ENCODE measurements at places on chromosomes 5 and 9.

GRCh38 chr5:23007762-23008161, 154.6 kb upstream of the CDH12 start:
- DNase-seq, result no peak

DNA sequence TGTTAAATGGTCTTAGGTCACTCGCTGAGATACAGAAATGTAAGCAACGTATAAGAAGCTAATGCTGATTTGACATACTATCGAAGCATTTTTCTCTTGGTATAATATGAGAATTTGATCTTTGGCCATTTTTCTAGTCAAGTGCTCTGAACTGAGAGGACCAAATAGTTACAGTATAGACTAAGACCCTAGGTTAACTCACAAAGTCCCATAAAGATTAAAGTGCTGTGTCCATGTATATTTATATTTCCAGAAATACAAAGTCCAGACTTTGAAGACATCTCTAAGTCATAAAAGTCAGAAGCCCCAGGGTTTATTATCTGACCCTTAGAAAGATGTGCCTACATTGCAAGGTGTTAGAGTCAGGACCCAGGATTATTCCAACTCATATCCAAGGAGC, 752.4 kb upstream of the COX7C start:
- no peak for DNase-seq

- peak; percentile 23 for DNase-seq
Measured at GRCh38 chr9:113349445-113350094, at the start of gene BSPRY. Gene BSPRY (plus strand): TSS chr9:113349541. CDS start chr9:113349580, 39 bp downstream.

DNA sequence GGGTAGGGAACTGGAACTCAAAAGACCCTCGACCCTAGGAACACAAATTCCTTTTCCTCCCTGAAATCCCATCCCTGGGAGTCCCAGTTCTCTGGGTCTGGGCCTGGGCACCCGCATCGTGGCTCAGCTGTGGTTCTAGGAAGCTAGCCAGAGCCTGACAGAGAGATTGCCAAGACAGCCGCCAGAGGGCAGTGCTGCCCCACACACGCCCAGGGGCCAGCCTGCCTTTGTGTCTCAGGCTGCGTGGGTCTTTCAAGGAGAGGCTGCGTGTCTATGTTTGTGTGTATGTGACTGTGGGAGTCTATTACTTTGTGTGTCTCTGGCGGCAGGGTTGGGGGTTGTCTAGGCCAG, 32.0 kb upstream of the TTLL11 start:
- DNase-seq, result peak; percentile 77

DNA sequence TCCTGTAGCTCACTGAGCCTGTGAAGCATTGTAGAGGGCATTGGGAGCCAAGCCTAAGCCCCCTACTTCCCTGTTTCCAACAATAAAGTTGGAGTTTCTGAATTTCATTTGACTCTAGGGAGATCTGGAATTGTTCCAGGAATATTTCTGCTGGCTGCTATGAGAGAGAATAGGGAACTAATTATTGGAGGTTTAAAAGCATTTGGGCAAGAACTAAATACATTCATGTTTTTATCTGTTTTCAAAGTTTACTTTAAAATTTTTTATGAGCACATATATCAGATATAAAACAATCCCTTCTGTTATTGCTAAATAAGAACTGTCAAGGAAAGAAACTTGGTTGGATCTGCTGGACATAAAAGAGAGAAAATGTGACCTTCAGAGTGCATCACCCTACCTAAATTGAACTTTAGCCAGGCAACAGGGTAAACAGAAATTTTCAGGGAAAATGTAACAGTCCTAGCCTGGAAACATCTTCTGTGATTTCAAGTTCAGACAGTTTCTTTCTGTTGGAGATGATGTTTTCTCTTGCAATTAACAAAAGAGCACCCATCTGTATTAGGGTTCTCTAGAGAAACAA, 19.3 kb upstream of the LECT2 start:
- no peak for DNase-seq

DNA sequence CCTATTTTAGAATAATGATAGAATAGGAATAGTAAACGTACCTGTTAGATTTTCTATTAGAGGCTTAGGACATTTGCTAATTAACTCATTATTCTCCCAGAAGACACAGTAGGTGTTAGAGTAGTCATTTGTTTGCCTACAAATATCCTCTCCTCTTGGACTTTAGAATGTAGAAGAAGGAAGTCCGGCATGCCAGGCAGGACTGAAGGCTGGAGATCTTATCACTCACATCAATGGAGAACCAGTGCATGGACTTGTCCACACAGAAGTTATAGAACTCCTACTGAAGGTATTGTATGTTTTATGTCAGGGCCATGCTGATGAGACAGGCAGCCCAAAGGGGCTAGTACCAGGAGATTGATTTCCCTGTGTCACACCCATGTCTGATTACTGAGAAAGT, 43.3 kb downstream of the CD180 start:
- no peak for DNase-seq

DNA sequence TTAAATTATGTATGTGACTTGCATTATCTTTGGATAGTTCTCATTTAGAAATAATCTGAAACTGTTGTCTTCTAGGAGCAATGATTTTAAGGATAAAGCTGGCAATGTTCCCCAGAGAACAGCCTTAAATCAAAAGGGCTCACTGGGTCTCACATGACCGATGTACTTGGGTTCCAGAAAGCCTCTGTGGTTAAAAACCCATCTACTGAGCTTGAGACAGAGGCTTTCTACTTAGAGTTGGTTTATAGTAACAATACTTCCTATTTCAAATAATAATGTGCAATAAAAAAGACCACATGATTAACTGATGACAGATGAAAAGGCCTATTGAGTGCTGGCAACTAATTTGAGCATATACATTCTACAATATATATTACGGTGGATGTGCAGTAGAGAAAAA, 1143.5 kb downstream of the PTPRD start:
- DNase-seq, result no peak

- no peak for DNase-seq
Measured at GRCh38 chr9:75830303-75830702, 60.2 kb upstream of the PCSK5 start.

GRCh38 chr9:35566417-35566816, 38.6 kb upstream of the TESK1 start:
- DNase-seq, result no peak

GRCh38 chr5:176541338-176542134, 4.3 kb upstream of the RNF44 start:
- DNase-seq, result peak; percentile 60

- no peak for DNase-seq
Measured at GRCh38 chr9:108543251-108543778, 312.5 kb downstream of the ACTL7B start.

DNA sequence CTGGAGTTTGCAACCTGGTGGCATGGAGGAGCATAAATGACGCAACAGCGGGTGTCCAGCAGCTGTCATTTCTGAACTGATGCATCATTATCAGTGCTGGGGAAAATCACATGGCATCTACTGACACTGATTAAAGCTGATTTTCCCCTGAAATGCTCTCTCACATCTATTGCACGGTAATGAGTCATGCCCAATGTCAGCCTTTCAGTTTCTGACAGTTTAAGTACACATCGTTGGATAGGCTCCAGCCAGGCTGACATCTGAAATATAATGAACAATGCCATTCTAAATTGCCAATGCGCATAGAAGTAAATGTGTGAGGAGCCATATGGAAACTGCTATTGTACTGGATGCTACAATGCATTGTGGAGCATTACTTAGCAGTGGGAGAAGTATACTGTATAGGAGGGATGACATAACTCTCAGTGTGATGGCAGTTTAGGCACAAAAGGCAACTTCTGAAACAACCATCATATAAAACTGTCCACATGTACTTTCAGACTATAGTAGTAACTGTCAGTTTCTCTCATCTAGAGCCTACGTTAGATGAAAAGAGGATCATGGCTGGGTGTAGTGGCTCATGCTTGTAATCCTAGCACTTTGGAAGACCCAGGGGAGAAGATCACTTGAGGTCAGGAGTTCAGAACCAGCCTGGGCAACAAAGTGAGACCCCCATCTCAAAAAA, 389.3 kb upstream of the DMAC1 start:
- no peak for DNase-seq

- no peak for DNase-seq
Measured at GRCh38 chr5:38830521-38831051, 15.2 kb upstream of the OSMR start.

- no peak for DNase-seq
Measured at GRCh38 chr9:81664638-81665222, 24.6 kb downstream of the TLE1 start.

DNA sequence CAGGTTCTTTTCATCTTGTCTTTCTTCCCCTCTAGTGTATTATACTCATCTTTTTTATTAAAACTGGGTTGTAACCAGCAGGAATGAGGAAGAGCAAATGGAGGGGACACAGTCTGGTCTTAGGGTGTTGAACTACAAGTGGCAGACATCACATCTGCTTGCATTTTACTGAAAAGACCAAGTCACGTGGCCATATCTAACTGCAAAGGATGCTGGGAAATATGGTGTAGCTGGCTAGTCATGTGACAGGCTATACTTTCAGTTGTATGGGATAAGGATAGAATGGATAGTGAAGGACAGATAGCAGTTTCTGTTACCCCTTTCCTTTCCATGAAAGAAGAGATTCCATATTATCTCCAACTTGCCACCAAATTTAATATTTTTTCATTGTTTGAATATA, 13.0 kb upstream of the FGD3 start:
- DNase-seq, result no peak

- no peak for DNase-seq
Measured at GRCh38 chr5:103223031-103223955, 35.3 kb upstream of the MACIR start.

- peak; percentile 9 for DNase-seq
Measured at GRCh38 chr5:7745882-7746610, 104.9 kb downstream of the CFAP90 start.

GRCh38 chr9:5446451-5447236, 3.7 kb upstream of the CD274 start:
- DNase-seq, result no peak

GRCh38 chr9:127133739-127134167, 11.3 kb upstream of the ANGPTL2 start:
- DNase-seq, result no peak

DNA sequence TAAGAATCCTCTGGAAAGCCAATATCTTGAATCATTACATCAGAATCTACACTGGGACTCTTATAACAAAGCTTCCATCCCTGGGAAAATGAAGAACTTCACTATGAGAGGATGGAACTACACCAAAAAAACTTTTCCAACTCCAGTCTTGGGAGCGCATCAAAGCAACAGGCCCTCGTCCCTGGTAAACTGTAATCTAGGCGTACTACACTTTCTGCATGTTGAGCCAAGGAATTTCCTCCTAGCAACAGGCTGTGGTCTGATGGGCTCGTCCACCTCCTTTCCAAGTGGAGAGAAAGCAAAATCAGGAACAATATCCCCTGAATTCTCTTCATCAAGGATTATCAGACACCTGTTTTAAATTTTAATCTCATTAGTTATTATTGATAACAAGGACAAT, 94.1 kb downstream of the NFIB start:
- DNase-seq, result no peak
